Endodermal cell (in vitro differentiated cells): ENCODE measurements at places on chromosomes 1 and 21.
A peak's percentile ranks its signal among the peaks of the same experiment; 100 is the strongest.

GRCh38 chr1:174742805-174743653 lies 256.7 kb upstream of the CACYBP start:
- DNase-seq, result no peak

GRCh38 chr1:151852733-151853132 lies 779 bp downstream of the THEM5 start:
- peak; percentile 29 for DNase-seq

GRCh38 chr1:97350241-97350640 lies 570.6 kb downstream of the DPYD start:
- no peak for DNase-seq

- DNase-seq, result peak; percentile 80
Observed at GRCh38 chr21:43333298-43334062, 93.5 kb downstream of the SIK1 start.

DNA sequence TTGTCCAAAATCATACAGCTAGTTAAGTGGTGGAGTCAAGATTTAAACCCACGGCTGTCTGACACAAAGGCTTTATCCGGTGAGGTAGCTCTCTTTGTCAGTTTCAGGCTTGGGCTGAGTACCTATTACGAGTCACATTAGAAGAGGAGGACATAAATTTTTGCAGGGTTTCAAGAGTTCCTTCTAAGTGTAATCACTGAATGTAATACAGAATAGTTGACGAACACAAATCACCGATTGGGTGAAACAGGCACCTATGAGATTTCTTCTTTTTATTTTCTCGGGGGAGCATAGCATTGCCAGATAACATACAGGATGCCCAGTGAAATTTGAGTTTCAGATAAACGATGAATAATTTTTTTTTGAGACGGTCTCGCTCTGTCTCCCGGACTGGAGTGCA lies 847 bp downstream of the PSMD4 start:
- no peak for DNase-seq

GRCh38 chr1:16072616-16073484 lies 601 bp downstream of the FAM131C start:
- DNase-seq, result peak; percentile 79

- DNase-seq, result no peak
Observed at GRCh38 chr21:34531399-34531798, 19.4 kb upstream of the KCNE1 start.

DNA sequence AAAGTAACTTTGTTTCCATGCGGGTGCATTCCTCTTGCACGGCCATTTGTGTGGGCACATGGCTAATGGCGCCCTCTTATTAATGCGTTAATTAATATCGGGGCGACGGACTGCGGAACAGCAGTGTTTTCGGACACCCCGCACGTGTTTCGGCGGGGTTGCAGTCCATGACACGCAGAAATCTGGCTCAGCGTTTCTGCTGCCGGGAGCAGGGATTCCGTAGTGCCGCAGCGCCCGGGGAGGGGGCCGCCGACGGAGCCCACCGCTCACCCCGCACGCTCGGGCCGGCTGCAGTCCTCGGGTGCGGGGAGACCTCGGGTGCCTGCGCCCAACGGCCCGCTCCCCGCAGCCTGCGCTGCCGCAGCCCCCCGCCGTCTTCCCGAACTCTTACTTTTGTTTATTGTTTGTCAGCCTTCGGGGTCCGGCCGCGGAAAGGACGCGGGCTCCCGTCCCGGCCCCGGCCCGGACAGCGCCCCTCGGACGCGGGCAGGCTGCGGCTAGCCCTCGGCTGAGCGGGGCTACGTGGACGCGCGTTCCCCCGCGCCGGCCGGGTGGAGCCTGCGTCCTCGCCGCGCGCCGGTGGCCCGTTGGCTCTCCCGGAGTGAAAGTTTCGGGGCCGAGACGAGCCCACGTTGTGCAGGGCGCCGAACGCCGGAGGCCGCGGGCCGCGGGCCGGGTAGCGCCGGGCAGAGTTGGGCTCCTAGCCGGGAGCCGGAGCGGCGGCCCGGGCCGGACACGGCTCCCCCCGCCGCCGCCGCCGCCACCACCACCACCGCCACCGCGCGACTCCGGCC lies 849 bp downstream of the NFIA start:
- peak; percentile 67 for DNase-seq

DNA sequence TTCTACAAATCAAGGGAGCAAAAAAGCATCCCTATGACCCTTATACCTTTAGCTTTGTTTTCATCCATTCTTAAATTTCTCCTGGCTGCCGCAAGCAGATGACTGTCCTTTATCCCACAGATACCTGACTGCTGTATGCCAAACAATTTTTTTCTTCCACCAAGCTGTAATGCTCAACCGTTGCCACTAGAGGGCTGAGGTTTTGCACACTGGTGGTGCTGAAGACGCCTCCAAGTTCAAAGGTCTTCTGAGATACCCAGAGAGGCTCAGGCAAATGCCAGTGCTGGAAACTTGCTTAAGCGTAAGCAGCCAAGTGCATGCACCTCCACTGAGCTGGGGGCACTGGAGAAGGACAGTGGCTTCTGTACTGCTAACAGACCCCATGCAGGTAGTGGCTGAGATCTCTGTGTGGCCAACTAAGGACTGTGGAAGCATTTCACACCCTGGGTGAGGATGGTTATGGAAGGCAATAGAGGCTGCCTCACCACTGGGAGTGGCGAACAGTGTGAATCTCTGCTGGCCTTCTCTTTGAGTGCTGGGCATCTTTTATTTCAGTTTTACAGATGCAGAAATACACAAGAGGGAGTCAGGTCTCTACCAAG lies 28.5 kb downstream of the CNIH3 start:
- DNase-seq, result peak; percentile 92

GRCh38 chr1:223319905-223320580 lies 43.9 kb downstream of the SUSD4 start:
- DNase-seq, result peak; percentile 67

DNA sequence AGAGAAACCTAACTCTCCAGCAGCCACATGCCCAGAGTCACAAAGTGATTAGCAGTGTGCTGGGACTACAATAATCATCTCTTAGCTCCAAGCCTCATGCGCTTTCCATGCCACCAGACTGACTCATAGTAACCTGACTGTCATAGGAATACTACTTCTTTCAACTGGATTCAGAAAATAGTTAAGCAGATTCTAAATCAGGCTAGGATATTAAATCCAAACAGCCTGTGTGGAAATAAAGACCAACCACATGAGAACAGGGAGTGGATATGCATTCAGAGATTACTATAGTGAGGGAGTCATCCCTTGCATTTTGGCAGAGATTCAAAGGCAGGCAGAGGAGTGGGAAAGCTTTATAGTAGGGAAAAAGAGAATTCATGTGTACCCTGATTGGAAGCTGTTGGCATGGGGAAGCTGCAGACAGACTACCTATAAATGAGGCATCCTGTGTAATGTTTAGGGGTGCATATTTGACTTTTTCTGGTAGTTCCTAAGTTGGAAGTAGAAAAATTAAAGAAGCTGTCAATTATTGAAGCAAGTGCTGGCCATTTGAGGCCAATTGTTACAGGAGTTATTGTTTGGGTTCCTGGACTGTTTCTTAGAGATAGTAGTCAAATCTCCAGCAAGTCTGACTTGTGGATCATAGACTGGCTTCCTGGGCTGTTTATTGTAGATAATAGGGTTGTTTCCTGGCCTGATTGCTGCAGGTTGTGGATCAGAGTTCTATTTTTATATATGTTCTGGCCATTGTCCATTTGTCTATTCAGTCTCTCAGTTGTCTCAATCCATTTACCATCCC lies 31.7 kb upstream of the DNAH14 start:
- no peak for DNase-seq
